ENCODE measurements at places on chromosomes 3 and 15. TPM values are rescaled to one million over a fixed set of nuclear protein-coding genes. Genes with fewer than 3 reads are reported as not detected.

GRCh38 chr3:14125193-14126016 lies 553 bp downstream of the TMEM43 start:
- peak; percentile 88 for DNase-seq

The KBTBD13 gene
- polyA plus RNA-seq = 5.0 TPM

- DNase-seq = peak; percentile 50
Observed at GRCh38 chr3:75192146-75192616, 471.9 kb upstream of the FRG2C start.

- peak; percentile 51 for DNase-seq
Observed at GRCh38 chr3:32398531-32398930, 6.9 kb downstream of the CMTM7 start.

DNA sequence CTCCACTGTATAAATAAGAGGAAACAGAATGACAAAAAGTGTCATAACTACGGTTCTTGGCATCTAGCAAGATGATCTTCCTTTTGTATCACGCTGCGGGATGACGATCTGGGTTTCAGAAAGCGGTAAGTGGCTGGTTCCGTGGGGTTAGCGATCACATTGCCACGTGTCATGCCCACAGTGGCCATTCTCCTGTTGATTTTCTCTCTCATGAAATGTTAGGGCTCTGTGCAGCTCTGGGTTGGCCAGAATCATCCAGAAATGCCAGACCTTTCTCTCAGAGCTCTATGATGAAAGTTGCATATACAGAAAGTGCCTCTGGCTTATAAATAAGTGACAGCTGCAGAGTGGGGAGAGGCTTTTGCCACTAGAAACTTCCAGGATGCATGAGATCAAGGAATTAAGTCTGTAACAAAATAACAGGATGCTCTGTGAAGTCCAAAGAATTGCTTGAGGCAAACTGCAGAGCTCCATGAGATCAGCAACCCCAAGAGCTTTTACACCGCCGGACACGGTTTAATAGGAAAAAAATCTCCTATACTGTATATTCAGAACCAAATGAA lies 71.6 kb downstream of the ABTB1 start:
- no peak for DNase-seq

The FMN1 gene
- 0.53 TPM for polyA plus RNA-seq

- DNase-seq = no peak
Observed at GRCh38 chr3:13138833-13139145, 65.6 kb upstream of the IQSEC1 start.

GRCh38 chr15:43070249-43070648 lies 35.6 kb downstream of the UBR1 start:
- no peak for DNase-seq

Data from cardiac muscle cell (in vitro differentiated cells and primary cell).